GM23338 (cell line): ENCODE measurements at places on chromosomes 4 and X.

- DNase-seq: no peak
Measured at GRCh38 chr4:39574946-39575345, 47.7 kb upstream of the UGDH start.

GRCh38 chrX:154021131-154021611 is 1.5 kb upstream of the IRAK1 start:
- no peak for DNase-seq

DNA sequence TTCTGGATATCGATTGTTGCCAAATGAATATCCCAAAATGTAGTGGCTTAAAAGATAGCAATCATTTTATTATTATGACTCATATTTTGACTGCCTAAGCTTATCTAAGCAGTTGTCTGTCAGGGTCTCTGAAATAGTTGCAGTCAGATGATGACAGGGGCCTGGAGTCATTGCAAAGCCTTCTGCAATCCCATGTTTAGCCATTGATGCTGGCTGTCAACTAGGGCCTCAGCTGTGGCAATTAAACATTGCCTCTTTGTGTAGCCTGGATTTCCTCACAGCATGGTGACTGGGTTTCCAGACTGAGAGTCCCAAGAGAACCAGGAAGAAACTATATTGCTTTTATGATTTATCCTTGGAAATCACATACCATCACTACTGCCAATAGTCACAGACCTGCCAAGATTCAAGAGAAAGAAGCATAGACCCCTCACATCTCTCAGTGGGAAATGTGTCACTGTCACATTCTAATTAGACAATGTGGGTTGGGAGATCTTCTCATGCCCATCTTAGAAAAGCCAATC is 227.3 kb upstream of the NOCT start:
- DNase-seq: no peak

DNA sequence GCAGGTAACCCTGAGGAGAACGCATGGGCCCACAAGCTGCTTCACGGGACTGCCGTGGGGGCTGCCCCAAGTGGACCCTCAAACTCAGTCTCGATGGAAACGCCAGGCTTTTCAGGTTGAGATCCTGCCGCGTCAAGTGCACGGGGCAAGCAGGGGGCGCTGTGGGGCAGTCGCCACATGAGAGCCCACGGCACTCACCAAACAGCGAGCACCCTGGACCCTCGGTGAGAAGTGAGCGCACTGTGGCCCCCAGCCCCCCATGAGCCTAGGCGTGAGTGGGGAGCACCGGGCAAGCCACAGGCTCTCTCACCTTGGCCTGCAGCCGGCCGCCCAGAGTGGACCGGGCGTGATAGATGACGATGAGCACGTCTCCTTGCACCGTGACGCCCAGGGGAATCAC is 50.9 kb upstream of the CPLX1 start:
- DNase-seq: peak; percentile 69

- DNase-seq: no peak
Measured at GRCh38 chr4:139419388-139419914, 34.5 kb upstream of the RAB33B start.

DNA sequence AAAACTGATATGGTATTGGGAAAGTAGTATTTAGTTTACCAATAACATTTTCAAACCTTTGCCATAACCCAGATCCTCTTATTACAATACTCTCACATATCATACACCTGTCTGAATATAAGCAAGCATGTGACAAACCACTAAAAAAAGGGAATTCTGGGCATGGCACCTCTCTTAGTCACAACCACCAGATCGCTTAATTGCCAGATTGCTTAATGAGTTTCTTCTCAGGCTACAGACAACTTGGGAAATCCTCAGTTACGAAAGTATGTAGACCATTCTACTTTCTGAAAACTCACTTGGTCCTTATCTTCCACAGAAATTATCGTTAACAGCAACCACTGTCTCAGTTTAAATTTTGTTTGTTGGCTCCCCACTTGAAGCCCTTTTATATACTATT is 2.1 kb downstream of the NAF1 start:
- no peak for DNase-seq
